ENCODE measurements at places on chromosomes 4 and X. TPM values are rescaled to one million over a fixed set of nuclear protein-coding genes. Genes with fewer than 3 reads are reported as not detected.

Gene C4orf51
- total RNA-seq: not detected

Gene UGT2B15
- not detected for total RNA-seq

Gene GAGE13
- not detected for total RNA-seq

Gene TACC3
- total RNA-seq: 3.2 TPM

Gene RTL3
- total RNA-seq: under 0.01 TPM

Gene F8A2
- total RNA-seq: not detected

Gene DDIT4L
- 2.2 TPM for total RNA-seq

Gene HAUS7
- total RNA-seq: 8.3 TPM

Gene NR3C2
- total RNA-seq: 0.88 TPM

Gene SMIM31
- total RNA-seq: not detected
